Breast epithelium (tissue), 4 donors: ENCODE measurements at places on chromosomes 13 and 19. TPM values are rescaled to one million over a fixed set of nuclear protein-coding genes. Genes with fewer than 3 reads are reported as not detected.

- peak; percentile 33 for DNase-seq
Observed at GRCh38 chr19:5627395-5627904, 4.6 kb downstream of the SAFB start.

DNA sequence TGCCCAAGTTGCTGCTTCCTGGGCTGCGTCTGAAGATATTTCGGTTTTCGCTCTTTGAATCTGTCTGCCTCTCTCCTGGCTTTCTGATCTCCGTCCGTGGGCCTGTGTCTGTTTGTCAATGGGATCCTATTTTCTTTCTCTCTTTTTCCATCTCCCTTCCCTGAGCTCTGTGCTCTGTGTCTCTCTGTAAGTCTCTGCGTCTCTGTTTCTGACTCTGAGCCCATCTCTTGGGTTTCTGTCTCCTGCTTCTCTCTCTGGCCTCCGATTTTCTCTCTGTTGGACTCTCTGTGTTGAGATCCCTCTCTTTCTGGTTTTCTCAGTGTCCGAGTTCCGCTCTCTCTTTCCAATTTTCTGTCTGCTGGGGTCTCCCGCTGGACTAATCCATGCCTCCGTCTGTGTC is 1.7 kb downstream of the PRKCG start:
- DNase-seq = no peak

DNA sequence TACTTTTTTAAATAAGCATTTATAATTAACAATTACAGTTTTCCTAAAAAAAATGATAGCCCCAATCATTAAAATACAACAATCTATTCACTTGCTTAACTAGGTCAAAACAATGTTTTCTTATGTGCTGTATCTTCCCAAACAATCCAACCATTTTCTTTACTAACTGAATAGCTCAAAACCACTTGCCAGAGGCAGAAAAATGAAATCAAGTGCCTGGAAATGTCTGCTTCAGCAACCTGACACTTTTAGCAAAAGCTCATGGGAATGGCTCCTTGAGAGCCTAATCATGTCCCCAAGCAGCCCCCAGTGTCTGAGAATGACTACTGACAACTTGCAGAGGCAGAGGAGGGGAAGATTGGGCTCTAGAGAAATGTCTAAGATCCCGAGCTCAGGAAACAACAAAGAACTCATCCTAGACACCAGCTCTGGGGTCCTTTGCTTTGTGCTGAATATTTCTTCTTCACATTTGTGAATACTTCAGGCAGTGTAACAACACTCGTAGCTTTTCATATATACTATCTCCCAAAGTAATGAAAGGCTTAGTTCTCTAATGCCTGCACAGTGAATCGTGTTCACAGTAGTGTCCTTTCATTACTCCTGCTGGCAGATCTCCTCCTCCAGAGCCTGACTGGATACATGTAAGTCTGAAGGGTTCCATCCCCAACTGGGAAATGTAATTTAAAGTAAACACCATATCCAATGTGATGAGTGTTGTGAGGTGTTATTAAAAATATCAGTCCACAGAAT is 280.0 kb downstream of the LHFPL6 start:
- no peak for DNase-seq

The PSG2 gene
- total RNA-seq = not detected

DNA sequence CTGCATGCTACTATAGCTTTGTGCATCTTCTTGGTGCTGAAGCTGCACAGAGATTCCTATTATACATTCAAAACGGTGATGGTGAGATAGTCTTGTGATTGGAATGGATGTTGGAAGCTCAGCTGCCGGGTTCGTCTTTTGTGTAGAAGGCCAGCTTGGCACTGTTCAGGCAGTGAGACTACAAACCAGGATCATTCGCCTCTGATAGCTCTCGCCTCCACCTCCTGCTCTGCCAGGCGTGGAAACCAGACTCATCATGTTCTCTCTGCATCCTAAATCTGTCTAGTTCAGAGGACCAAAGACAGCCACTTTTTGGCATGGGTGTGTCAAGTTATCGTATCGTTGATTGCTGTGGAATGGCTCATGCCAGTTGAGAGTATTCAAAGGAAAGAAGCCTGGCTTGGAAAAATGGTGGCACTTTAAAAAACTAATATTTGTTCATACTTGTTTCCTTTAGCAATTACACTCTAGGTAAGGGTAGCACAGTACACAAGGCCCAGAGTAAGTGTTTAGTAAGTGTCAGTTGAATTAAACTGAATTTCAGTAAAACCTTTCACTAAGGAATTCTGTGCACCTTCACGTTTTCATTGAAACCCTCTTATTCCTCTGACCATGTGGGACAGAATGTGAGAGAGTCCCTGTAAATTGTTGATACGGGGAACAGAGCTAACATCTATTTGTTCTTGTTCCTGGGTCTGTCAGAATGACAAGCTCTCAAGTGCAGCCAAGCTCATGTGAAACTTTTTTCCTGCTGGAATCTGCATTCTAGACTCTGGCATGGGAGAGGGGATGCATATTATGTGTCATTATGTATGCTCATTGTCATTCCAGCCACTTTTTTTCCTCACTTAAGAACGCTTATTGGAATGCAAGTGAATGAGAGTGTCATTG is 69.8 kb downstream of the DPY19L3 start:
- no peak for DNase-seq

- DNase-seq = no peak
Observed at GRCh38 chr19:29193155-29193554, 19.8 kb downstream of the UQCRFS1 start.

The PRX gene
- 5.2 TPM for total RNA-seq

GRCh38 chr13:102877303-102877702 is 31.5 kb downstream of the ERCC5 start:
- no peak for DNase-seq

The FBXO17 gene
- total RNA-seq = 14.2 TPM

The MAST1 gene
- total RNA-seq = not detected

The ZSCAN1 gene
- 1.3 TPM for total RNA-seq

The ACP7 gene
- total RNA-seq = not detected

- no peak for DNase-seq
Observed at GRCh38 chr13:71879129-71879535, 12.1 kb upstream of the DACH1 start.

The ZNF98 gene
- total RNA-seq = 19.2 TPM

The PTH2 gene
- total RNA-seq = not detected

The NKPD1 gene
- 1.0 TPM for total RNA-seq

The METTL21C gene
- not detected for total RNA-seq

The WDR88 gene
- total RNA-seq = not detected

DNA sequence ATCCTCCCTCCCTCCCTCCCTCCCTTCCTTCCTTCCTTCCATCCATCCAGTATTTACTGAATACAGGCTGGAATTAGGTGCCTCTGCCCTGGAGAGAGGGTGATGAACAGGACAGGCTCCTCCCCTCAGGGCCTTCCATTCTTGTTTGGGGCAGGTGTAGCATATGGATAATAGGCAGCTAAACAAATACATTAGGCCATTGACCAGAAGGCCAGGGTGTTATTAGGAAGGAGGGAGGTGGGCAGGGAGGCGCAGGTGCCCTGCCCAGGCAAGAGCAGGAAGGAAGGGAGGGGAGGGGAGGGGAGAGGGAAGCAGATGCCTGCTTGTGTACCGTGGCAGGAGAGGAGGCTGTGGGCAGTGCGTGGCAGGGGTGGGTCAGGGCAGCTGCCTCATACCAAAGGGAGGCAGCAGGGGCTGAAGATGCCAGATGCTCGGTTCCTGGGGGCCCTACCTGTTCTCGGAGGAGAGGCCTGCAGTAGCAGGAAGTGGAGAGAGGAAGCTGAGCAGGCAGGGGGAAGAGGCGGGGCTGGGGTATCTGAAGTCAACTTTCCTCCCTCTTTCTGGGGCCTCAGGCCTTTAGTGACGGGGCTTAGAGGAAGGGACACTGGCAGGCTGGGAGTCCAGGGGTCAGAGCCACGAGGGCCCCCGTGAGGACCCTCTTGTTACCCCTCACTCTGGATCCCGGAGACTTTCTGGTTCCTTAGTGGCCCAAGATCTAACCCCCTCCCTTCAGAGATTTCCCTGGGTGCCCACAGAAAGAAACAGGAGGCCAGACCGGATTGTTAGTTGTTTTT is at the start of gene RINL:
Gene RINL (minus strand): TSS at position 495 of the 794 bp plus-strand sequence. CDS start 1,533 bp downstream, outside the sequence.
- no peak for DNase-seq

GRCh38 chr13:52850396-52851136 is 2.1 kb upstream of the PCDH8 start:
- DNase-seq = peak; percentile 69

The RPL18A gene
- total RNA-seq = 1,973 TPM

The PRSS57 gene
- not detected for total RNA-seq

GRCh38 chr19:45100846-45101252 is 7.9 kb downstream of the PPP1R37 start:
- DNase-seq = no peak
